Urinary bladder (tissue), 4 donors: ENCODE measurements at places on chromosomes 3 and 15. TPM values are rescaled to one million over a fixed set of nuclear protein-coding genes. Genes with fewer than 3 reads are reported as not detected.

The NPTN gene
- total RNA-seq = 179 TPM

DNA sequence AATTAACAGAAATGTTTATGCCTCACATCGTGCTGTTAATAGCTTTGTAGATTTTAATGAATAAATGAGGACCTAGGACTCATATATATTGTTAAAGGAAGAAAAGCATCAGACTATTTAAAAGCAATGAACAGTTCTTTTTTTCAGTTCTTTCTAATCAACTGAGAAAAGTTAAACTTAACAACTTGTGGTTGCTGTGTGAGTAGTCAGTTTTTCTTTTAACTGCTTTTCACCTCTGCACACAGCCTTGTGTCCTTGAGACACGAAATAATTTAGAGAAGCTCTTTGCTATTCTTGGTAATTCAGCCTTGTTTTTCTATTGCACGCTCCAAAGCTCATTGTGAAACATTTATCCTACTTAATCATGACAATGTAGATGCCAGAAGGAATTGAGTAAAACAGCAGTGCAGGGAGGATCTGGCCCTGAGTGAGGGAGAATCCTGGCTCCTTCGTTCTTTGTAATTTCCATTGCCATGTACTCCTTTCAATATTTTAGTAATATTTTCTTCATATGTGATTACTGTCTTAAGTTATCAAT lies 499.0 kb downstream of the PYDC2 start:
- no peak for DNase-seq

The CHRM5 gene
- total RNA-seq = 0.48 TPM

The PDCD7 gene
- 18.3 TPM for total RNA-seq

The FSD2 gene
- total RNA-seq = 1.2 TPM

- no peak for DNase-seq
Measured at GRCh38 chr3:8488877-8489276, 12.7 kb upstream of the LMCD1 start.

DNA sequence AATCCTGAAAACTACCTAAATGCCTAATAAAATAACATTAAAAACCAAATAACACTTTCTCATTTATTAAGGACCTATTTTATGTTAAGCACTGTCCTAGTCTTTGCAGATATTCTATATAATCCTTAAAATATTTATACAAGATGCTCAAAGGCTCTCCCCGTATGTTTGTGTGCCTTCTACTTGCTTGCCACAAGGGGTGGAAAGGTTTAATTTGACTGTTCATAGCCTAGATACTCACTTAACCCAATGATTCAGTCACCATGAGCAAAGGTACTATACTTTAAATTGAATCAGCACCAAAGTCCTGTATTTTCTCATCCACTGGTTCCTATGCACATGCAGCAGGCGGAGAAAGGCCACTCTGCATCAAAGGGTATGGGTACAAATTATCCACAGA lies 32.0 kb downstream of the LSAMP start:
- no peak for DNase-seq

GRCh38 chr15:85622221-85622831 lies 172.4 kb downstream of the KLHL25 start:
- no peak for DNase-seq

GRCh38 chr3:125212509-125213363 lies at the start of gene SLC12A8:
Gene SLC12A8 (minus strand): TSS chr3:125212748. CDS start chr3:125211349, 1,399 bp downstream.
- DNase-seq = no peak

- DNase-seq = no peak
Measured at GRCh38 chr3:71579935-71580406, 3.6 kb downstream of the FOXP1 start.

The SCN5A gene
- 3.1 TPM for total RNA-seq

- no peak for DNase-seq
Measured at GRCh38 chr3:48694610-48695392, 9.1 kb upstream of the NCKIPSD start.

DNA sequence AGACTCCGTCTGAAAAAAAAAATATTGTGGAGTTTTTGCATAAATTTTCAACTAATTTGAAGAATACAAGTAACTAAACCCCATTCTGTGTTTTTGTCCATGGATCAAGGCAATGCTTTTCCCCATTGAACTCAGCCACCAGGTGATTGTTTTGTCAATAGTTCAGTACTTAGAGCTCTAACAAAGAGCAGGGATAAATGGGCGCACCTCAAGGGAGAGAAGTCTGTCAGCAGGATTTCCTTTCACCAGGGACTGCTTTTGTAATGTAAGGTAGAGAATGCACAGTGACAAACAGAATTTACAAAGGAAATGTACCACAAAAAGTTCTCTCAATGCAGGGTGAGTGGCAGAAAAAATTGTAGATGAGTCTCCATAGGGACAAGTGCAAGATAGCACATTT lies 10.8 kb upstream of the ATP13A5 start:
- no peak for DNase-seq

The MYH15 gene
- total RNA-seq = 1.2 TPM

DNA sequence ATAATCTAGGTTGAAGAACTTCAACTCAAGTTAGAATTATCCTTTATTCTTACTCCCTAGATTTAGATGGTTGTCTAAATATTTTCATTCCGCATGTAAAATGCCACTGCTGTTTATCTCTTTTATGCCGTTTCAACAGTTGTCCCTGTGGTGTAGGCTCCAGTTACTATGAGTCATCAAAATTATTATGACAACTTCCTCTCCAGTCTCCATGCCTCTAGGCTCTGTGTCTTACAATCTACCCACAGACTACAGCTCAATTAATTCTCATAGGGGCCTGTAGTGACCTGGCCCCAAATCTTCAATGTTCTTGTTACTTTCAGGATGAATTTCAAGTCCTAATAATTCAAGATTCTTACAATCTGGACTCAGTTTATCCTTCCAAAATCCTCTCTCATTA lies 105.8 kb upstream of the UNC13C start:
- DNase-seq = no peak

- DNase-seq = no peak
Measured at GRCh38 chr3:120114981-120115380, 20.7 kb upstream of the GSK3B start.

The MGLL gene
- total RNA-seq = 23.4 TPM

DNA sequence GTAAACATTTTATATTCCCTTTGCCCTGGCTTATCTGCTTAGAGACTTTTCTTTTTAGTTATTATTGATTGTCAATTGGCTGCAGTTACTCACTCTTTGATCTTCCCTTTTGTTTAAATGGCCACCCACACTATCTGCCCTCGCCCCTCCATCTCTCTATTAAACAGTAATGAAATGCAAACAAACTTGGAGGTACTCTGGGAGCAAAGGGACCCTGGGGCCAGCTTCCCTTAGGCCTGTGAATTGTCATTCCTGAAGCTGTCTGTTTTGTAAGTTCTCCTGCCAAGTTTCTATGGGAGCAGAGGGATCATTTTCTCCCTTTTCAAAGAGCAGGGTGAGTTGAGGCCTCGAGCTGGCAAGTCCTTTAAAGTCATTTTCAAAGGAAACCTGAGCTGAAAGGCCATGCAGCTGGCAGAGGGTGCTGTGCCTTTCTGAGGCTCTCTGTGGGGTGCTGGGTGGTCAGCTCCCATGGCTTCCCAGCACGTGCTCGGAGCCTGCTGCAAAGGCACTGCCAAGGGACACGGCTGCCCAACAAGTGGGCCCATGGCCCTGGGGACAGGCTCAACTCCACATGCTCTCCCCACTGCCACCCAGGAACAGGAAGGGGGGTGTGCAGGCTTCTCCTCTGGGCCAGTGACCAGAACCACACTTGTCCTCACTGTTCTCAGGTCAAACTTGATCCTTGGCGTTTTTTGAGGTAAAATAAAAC lies 17.4 kb upstream of the RTP2 start:
- no peak for DNase-seq

GRCh38 chr15:83733206-83733605 lies 79.3 kb downstream of the ADAMTSL3 start:
- no peak for DNase-seq

The MCTP2 gene
- total RNA-seq = 37.3 TPM

- DNase-seq = no peak
Measured at GRCh38 chr3:194446754-194447153, 40.0 kb downstream of the ATP13A3 start.

GRCh38 chr3:101414121-101414520 lies 93.7 kb upstream of the IMPG2 start:
- no peak for DNase-seq

DNA sequence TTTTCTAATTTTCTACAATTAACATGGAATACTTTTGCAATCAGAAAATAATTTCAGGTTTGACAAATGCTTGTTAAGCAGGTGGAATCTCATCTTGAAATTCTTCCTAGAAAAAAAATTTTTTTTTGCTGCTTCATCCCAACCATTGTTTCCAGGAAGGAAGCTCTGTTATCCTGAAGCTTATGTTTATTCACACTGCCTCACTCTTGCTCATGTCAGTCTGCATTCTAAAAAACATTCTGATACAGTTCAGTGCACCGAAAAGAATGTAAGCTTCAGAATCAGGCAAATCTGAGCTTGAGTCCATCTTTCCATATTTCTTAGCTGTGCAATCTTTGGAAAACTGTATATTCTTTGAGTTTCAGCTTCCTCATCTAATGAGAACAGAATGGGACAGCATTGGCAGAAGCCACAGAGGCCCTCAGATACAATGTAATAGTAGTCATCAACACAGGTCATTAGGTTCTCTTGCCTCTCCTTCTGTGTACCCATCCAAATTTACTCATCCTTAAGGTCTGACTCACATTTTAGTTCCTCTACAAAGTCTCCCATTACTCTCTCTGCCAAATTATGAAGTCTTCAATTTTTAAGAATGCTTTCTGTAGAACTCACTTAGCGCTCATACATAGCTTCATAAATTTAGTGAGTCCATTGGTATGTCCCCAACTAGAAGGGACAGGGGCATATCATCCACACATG lies 881.8 kb upstream of the NR2F2 start:
- DNase-seq = no peak

The MED12L gene
- 3.1 TPM for total RNA-seq

The CIDEC gene
- not detected for total RNA-seq

GRCh38 chr3:141411251-141411771 lies 43.0 kb downstream of the ZBTB38 start:
- no peak for DNase-seq

DNA sequence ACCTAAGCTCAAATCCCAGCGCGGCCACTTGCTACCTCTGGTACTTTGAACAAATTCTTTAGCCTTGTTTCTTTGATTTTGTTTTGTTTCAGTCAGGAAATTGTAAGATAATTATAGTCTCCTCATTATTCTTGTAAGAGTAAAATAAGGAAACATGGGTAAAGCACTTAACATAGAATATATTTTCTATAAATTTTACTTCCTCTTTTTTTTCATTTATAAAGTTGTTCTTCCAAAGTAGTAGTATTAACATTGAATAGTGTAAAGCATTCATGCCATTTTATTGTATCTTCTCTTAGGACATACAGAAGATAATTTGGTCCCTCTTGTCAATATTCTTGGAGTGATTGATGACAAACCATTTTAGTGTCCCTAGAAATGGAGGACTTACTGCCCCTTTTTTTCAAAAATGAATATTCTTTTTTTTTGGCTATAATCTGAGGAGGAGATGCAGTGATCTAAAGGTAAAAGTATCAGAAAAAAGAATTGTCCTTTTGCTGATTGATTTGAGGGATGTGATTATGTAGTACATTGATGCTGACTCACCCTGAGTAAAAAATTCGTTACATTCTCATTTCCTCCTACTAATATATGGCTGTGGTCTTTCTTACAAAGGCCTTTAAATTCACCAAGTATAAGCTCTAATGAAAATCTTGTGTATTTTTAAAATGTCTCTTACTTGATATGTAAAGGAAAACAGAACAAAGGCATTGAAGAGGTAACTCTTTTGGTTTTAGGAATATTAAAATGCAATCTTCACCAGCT lies 51.0 kb downstream of the ALCAM start:
- DNase-seq = no peak

DNA sequence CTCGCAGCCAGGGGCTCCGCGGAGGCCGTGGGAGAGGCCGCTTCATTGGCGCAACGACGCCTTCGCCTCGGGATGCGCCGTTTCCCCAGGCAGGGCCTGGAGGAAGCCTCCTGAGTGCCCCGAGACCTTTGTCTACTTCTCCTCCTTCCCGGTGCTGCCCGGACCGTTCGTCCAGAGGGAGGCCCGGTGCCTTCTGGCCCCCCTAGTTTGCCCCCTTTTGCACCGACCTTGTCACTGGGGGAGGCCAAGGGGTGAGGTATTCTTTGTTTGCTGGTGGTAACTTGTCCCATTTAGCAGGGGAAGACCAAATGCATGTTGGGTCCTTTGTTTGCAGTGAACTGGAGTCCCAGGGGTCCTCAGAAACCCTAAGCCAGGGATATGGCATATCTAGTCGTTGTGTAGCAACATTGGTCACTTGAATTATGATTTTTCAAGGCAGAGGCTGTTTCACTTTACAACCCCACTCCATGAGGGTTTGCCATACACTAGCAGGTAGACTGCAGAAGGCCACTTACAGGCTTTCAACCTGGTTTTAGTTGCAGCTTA lies 615 bp downstream of the DHX30 start:
- DNase-seq = peak; percentile 7

The FBXO45 gene
- 19.5 TPM for total RNA-seq

The ANKRD34C gene
- not detected for total RNA-seq

GRCh38 chr15:41730543-41730942 lies 43.7 kb upstream of the MAPKBP1 start:
- DNase-seq = no peak
